Activated CD8-positive, alpha-beta T cell treated with anti-CD3 and anti-CD28 coated beads, Interleukin-2, amount 10 ng/mL, durations not matched to agents 7 days and 5 days (primary cell): ENCODE measurements at places on chromosomes 13 and 19. TPM values are rescaled to one million over a fixed set of nuclear protein-coding genes. Genes with fewer than 3 reads are reported as not detected.

The BICRA gene
- 15.0 TPM for total RNA-seq

The ANKLE1 gene
- 13.8 TPM for total RNA-seq

The SOX1 gene
- not detected for total RNA-seq

The BLVRB gene
- total RNA-seq = 16.5 TPM

The SUGT1 gene
- 50.7 TPM for total RNA-seq

The ZNF565 gene
- total RNA-seq = 2.2 TPM

The ZNF829 gene
- 5.7 TPM for total RNA-seq

The ZNF599 gene
- total RNA-seq = 4.9 TPM

The KLF2 gene
- 100 TPM for total RNA-seq

The RPL21 gene
- 807 TPM for total RNA-seq

The SERTAD1 gene
- total RNA-seq = 10.1 TPM

The APOC4 gene
- not detected for total RNA-seq

The DPY19L3 gene
- total RNA-seq = 13.6 TPM

The KCNN4 gene
- total RNA-seq = 28.8 TPM

The N4BP2L2 gene
- total RNA-seq = 97.1 TPM

The RFPL4AL1 gene
- not detected for total RNA-seq

The NLRP11 gene
- not detected for total RNA-seq

The RXFP2 gene
- total RNA-seq = not detected

The HIPK4 gene
- total RNA-seq = 0.10 TPM

The ZNF226 gene
- 14.7 TPM for total RNA-seq

The ASF1B gene
- 131 TPM for total RNA-seq

The CEACAM3 gene
- not detected for total RNA-seq

The ASPDH gene
- total RNA-seq = not detected

The BCKDHA gene
- total RNA-seq = 24.5 TPM

The CGB5 gene
- total RNA-seq = not detected

The OR7C1 gene
- not detected for total RNA-seq

The KLF1 gene
- not detected for total RNA-seq

The PRRG2 gene
- total RNA-seq = 1.5 TPM

The ADM5 gene
- total RNA-seq = 4.4 TPM

The ZNF850 gene
- 12.5 TPM for total RNA-seq

The FBN3 gene
- total RNA-seq = not detected

The AMH gene
- 10.3 TPM for total RNA-seq

The KANK2 gene
- total RNA-seq = 6.1 TPM

The ECSIT gene
- total RNA-seq = 28.9 TPM

The DNAAF3 gene
- 0.23 TPM for total RNA-seq

The CYP2F1 gene
- total RNA-seq = not detected

The KCTD15 gene
- total RNA-seq = 0.42 TPM

The ZNF8 gene
- total RNA-seq = 4.7 TPM
